ENCODE measurements at places on chromosomes 12 and 14. TPM values are rescaled to one million over a fixed set of nuclear protein-coding genes. Genes with fewer than 3 reads are reported as not detected.

DNA sequence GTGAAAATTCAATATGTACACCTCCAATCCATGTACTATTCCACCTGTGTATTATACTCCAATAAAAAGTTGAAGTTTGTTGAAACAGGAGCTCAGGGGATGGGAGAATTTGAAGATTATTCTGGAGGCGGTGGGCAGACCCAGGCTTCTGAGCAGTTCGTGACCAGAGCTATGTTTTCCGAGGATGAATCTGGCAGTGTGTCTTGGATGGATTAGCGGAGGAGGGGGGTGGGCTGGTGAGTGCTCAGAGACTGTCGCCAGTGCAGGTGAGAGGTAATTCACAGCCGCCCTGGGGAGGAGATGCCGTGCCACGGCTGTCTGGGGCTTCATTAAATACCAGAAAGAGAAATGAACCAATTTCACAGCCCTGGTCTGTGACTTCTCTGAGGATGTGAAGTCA, 283.0 kb upstream of the RTL1 start:
- DNase-seq: peak; percentile 6

- DNase-seq: no peak
These were observed 155.7 kb upstream of the AMIGO2 start for GRCh38 chr12:47235258-47236040.

KCNH3 gene
- not detected for total RNA-seq

DNA sequence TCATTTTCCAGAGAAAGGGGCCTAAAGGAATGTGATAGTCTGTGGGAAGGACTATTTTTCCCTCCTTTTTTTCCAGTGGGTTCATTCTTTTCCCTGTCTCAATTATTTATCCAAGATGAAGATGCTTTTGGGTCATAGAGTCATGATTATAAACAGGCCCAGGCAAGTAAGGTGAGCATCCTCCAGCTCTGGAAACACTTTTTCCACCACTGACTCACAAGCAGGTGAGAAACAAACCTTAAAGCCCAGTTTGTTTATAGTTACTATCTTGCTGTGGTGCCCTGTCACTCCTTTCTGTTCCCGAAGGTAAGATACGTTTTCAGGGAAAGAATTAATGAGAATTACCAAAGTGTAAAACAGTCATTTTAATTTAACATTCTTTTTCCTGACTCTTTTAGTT, 107.7 kb upstream of the IFNG-AS1 start:
- no peak for DNase-seq

GRCh38 chr14:66043921-66044320, 442.2 kb upstream of the CCDC196 start:
- no peak for DNase-seq

DNA sequence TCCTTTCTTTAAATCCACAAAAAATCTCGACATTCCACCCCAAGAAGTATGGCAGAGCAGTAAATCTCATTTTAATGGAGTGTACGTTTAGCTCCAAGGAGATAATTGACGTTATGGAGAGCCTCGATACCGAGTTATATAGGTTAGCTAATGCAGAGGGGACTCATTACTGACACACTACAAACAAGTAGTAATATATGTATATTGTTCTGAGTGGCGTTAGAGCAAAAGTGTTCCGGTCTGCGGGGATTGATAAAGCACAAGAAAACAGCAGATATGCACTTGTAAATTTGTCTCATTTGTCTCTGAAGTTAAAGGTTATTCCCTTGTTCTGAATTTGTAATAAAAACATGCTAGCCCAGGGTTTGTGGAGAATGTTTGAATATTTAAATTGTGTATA, 84.1 kb downstream of the BCL11B start:
- no peak for DNase-seq

- no peak for DNase-seq
These were observed 3.1 kb upstream of the RNASE9 start for GRCh38 chr14:20563971-20564370.

SMCO2 gene
- total RNA-seq: not detected

DNA sequence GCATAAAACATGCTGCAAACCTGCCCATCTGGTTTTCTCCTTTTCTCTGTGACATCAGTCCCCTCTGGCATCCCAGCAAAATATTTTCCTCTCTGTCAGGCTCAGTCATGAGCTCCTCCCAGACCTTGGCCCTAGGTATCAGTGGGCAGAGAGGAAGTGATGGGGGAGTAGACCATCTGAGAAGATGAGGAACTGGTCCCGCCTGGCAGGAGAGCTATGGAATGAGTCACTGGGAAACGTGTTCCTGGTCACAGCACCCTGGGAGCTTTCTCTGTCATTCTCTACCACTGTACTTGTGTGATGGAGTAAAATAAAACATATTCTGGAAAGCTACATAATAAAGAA, 5.0 kb upstream of the SRSF9 start:
- peak; percentile 35 for DNase-seq

- DNase-seq: no peak
These were observed 235 bp downstream of the RAB2B start for GRCh38 chr14:21476523-21476924.

KIF26A gene
- 5.9 TPM for total RNA-seq

DEPDC4 gene
- total RNA-seq: 1.6 TPM

APOF gene
- total RNA-seq: not detected

- DNase-seq: no peak
These were observed 89.9 kb upstream of the AMN1 start for GRCh38 chr12:31818623-31819268.

GRCh38 chr12:54337854-54338650, 13.1 kb downstream of the COPZ1 start:
- no peak for DNase-seq

DNA sequence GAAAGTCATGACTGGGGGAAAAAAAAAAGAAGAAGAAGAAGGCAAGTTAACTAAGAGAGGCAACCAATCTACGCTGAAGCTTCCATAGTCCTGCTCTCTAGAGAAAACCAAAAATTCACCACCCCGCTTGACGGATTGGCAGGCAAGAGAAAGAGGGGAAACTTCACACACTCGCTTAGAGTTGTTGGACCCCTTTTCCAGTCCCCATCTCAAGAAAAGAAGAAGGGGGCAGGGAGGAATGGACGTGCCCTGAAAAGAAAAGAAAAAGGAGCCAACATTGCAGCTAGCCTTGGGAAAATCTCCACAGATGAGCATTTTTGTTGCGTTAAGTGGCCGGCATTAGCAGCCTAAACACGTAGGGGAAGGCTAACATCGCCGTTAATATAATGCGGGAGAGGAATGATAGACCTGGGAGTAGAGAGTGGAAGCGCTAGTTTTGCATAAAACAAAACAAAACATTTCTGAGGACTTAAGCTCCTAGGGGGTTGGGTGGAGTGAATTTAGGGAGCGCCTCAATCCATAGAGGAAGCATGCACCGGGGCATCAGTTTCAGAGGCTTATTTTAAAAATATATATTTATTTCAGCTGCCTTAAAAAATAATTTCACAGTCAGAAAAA, 11.3 kb upstream of the FOXG1 start:
- no peak for DNase-seq

GRCh38 chr14:100880271-100881101, 23.0 kb downstream of the RTL1 start:
- DNase-seq: no peak

- DNase-seq: no peak
These were observed 264.5 kb downstream of the VRK1 start for GRCh38 chr14:97061714-97062113.

- DNase-seq: no peak
These were observed 83.0 kb upstream of the FAR2 start for GRCh38 chr12:29066011-29066588.

GRCh38 chr14:69351911-69352310, 46.2 kb downstream of the ERH start:
- no peak for DNase-seq

DNA sequence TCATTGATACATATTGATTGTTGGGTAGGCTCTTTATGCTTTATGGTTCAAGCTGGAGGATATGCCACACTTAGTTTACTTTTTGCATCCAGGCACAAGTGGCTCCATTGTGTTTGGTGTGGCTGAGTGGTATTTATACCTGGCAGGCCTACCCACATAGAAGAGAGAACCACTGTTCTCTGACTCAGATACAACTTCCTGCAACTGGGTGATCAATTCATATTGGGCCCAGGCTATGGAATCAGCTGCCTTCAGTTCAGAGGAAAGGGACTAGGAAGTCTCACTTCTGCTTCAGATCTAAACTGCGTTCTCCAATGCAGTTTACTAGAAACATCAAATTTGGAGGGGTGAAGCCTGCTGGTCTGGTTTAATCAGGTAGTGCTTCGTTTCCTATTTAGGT, 49.8 kb upstream of the LRRK2 start:
- no peak for DNase-seq

HOTAIR gene
- 4.1 TPM for total RNA-seq

GRCh38 chr12:19058235-19059021, 71.1 kb upstream of the PLEKHA5 start:
- DNase-seq: no peak

DNA sequence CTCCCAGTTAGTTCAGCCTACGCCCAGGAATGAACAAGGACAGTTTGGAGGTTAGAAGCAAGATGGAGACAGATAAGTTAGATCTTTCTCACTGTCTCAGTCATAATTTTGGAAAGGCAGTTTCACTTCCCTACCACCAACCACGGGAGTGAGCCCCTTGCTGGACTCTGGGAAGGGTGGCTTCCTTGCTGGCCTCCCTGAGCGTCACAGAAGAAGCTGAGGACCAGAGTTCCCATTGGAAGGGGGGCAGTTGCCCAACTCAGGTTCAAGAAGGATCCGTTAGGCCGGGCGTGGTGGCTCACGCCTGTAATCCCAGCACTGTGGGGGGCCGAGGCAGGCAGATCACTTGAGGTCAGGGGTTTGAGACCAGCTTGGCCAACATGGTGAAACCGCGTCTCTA, 106.2 kb upstream of the MAX start:
- DNase-seq: no peak

KLRG1 gene
- 5.1 TPM for total RNA-seq

- DNase-seq: no peak
These were observed 11.7 kb upstream of the SERPINA6 start for GRCh38 chr14:94334872-94335271.

REM2 gene
- not detected for total RNA-seq

DNA sequence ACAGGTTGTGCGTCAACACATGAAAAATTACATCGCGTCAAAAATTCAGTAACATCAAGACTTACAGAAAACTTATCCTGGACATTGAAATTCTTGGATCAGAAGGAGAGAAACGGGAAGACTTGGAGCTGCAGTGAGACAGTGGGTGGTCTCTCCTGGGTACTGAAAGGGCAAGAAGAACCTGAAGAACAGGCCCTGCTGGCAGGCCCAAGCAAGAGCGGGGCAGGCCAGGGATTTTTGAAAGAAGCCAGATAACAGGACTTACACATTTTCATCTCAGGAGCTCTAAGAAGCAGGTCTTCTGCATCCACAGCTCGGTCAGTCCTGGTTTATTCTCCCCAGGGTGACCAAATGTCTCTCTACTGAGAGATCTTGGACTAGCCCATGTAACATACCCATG, 466.5 kb upstream of the SOX5 start:
- no peak for DNase-seq

MGP gene
- 136 TPM for total RNA-seq

DNA sequence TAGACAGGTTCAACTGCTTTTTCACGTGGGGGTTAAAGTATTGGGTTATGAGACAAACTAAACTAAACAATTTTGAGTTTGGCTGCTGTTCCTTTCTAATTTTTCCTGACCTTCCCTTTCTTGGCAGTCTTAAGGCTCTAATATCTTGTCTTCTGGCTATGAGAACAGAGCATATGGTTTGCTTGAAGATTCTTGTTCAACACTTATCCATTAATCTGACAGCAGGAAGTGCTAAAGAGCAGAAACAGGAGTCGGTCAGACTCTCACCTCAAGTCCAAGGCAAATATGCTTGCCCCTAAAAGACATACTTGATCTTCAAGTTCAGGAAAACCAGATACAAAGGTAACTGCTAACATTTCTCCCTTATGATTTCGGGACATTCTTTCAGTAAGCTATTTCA, 52.6 kb upstream of the KCNJ8 start:
- no peak for DNase-seq

GRCh38 chr14:24662753-24663152, 28.8 kb upstream of the GZMB start:
- DNase-seq: peak; percentile 22

GRCh38 chr12:40565029-40565633, 127.1 kb upstream of the CNTN1 start:
- DNase-seq: no peak

PIK3C2G gene
- 0.34 TPM for total RNA-seq

All from uterus (tissue), 4 donors.